ENCODE measurements at places on chromosomes 13 and 19.

- DNase-seq, result no peak
Measured at GRCh38 chr19:48308631-48309586, 16.4 kb upstream of the EMP3 start.

- DNase-seq, result no peak
Measured at GRCh38 chr13:83286737-83287136, 595.5 kb downstream of the SLITRK1 start.

DNA sequence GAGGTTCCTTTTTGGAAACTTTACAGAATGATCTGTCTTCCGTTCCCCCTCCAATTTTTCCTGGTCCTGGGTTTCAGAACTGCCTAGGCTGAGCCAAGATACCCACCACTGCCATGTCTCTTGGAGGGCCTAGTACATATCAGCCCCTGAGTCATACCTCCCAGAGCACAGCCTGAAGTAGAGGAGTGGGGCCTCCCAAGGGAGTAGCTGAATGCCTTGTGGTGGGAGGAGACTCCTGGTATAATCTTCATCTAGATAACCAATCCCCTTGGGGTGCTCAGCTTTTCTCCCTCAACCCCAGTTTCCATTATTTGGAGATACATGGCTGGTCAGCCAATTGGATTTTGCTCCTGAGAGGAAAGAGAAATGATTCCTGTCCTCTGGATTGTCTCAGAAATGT is 30.3 kb downstream of the ZNF763 start:
- no peak for DNase-seq

DNA sequence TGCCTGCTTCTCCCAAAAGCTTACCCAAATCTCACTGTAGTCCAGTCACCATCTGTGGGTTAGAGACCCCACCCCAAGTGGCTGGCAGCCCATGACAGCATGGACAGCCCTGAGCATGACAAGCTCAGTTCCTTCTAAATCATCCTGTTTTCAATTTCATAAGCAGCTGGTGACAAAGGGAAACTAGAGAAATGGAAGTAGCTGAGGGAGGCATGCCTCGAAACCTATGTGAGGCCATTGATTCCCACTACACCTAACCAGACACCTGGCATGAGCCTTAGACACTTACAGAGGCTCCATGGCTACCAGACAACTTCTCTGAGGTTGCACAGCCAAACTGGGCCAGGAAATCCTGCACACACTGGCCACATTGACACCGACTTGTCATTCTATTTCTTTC is 56.2 kb downstream of the ABCC4 start:
- no peak for DNase-seq

DNA sequence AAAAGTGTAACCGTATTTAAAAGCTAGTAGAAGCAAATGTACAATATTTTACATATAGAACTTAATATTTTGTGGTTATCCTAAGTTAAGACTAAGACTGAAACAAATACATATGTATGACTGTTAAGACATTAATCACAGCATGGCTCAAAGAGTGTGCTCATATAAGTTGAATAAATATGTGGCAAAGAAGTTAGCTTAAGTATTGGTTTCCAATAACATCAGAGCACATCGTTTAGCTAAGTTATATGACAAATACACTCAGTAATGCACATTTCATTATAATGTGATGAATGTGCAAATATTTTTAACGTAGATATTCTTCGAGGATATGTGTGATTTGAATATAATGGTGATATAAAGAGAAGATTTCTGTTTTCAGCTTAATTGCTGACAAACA is 253.8 kb downstream of the SLITRK5 start:
- no peak for DNase-seq

- DNase-seq, result no peak
Measured at GRCh38 chr13:44955406-44955805, 33.9 kb downstream of the NUFIP1 start.

GRCh38 chr19:33302175-33302973 is at the start of gene CEBPA:
Gene CEBPA (minus strand): TSS chr19:33302534. CDS start chr19:33302414, 120 bp downstream.
- no peak for DNase-seq

GRCh38 chr13:45548281-45548680 is 67.3 kb downstream of the ERICH6B start:
- DNase-seq, result no peak

DNA sequence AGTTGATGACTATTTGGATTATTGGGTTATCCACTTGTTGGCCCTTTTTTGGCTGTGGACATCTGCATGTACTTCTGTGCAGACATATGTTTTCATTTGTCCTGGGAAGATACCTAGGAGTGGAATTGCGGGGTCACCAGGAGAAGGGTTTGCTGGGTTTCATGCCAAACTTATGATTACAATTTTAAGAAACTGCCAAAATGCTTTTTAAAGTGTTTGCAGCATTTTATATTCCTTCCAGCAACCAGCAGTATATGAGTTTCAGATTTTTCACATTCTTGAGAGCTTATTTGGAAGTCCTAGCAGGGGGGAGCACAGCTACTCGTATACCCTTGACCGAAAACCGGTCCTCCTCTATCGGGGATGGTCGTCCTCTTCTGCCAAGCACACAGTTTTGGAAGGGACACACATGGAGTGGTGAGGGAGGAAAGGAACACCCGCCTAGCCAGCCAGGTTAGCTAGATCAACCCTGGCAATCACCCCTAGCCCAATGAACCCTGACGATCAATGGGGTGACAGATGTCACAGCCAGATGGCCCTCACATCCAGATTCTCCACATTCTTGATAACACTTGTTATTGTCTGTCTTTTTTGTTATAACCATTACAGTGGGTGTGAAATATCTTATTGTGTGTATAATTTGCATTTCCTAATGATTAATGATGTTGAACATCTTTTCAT is 26.7 kb upstream of the RNF113B start:
- no peak for DNase-seq

GRCh38 chr13:90405301-90405700 is 942.2 kb upstream of the MIR17HG start:
- DNase-seq, result no peak

DNA sequence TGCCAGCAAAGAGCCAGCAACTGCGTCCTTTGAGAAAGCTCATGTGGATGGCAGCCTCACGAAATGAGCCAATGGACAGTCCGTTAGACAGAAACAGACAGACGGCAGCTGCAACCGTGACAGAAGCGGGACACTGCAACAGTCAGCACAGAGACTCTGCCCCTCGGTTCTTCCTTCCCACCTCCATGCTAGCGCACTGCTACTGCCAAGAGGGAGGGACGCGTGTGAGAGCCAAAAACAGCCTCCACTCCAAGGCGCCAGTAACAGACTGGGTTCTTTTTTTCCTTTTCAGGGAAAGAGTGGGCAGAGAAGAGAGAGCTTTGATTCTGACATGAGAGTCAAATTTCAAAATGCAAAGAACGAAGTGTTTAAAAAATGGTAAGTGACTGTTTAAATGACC is 77.5 kb downstream of the SERP2 start:
- no peak for DNase-seq

DNA sequence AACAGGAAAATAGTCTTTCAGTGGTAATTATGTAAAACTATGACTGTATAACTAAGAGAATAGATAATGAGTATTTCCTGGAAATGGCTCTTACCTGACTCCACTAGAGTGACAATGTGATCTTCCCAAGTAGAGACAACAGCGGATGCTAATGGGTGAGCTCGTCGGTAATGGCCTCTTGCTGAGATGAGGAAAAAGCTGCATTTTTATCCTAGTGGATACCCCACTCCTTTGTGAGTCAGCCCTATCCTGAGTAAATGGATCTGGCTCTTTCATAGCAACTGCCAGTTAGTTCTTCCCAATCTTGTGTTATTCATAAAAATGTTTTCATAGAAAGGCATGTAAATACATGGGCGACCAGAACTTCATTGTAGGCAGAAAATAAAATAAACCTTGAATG is 299.5 kb downstream of the NALCN start:
- DNase-seq, result no peak
